Hematopoietic multipotent progenitor cell treated with erythropoietin and hydrocortisone succinate and interleukin-3 and kit ligand, for 15 days (in vitro differentiated cells): ENCODE measurements at places on chromosomes 7 and 10.

DNA sequence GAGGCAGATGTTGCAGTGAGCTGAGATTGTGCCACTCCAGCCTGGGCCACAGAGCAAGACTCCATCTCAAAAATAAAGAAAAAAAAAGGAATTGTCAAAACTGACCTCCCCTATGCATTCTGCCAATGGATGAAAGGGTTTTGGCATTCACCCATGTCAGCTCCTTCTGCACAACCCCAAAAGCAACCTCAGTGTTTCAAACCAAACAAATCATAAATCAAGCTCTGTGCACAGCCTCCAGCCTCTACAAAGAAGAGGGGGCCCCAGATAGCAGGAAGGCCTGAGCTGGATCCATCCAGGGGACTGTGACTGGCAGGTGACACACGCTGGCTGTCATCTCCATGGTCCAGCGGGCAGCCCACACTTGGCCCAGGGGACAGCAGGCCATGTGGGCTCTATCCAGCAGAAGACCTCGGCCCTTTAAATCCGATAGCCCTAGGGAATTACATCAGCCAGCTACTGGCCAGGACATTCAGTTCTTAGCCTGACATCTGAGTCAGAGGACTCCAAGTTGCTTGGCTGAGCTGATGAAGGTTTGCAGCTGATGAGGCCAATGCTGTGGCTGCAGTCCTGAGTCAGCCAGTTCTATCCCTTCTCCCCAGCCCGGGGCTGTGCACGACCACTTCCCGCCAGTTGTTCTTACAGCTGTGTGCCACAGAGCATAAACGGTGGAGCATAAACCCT lies 52.0 kb upstream of the FIGNL1 start:
- DNase-seq = no peak

- no peak for DNase-seq
These were observed 36.6 kb upstream of the SRGN start for GRCh38 chr10:69051303-69051702.

- DNase-seq = no peak
These were observed 42.6 kb upstream of the LRRC4 start for GRCh38 chr7:128073671-128074310.

GRCh38 chr10:90458571-90458970 lies 399.3 kb downstream of the HTR7 start:
- DNase-seq = no peak

GRCh38 chr7:4807598-4808016 lies 32.2 kb downstream of the AP5Z1 start:
- no peak for DNase-seq

GRCh38 chr10:125982260-125982948 lies 86.0 kb downstream of the FANK1 start:
- DNase-seq = peak; percentile 69

- DNase-seq = peak; percentile 53
These were observed 839 bp downstream of the IKZF5 start for GRCh38 chr10:123007558-123008354.

DNA sequence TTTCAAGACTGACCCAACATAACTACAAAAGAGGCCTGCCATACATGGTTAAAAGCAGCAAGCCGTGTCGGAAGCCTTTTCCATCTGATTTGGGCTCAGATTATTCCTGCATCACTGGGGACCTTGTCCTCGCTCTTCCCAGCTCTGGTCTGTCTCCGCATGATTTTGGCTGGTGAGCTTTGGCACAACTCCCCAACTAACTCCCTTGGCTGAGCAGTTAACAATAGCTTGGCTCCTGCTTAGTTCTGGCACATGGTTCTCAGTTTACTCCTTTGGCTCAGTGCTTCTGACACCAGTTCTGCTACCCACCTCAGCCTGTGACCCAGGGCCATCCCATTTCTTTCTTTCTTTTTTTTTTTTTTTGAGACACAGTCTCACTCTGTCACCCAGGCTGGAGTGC lies 17.0 kb downstream of the AGK start:
- no peak for DNase-seq

GRCh38 chr10:110442746-110443145 lies 55.0 kb upstream of the DUSP5 start:
- DNase-seq = no peak

- DNase-seq = no peak
These were observed 50.3 kb downstream of the ASB13 start for GRCh38 chr10:5616046-5616445.

DNA sequence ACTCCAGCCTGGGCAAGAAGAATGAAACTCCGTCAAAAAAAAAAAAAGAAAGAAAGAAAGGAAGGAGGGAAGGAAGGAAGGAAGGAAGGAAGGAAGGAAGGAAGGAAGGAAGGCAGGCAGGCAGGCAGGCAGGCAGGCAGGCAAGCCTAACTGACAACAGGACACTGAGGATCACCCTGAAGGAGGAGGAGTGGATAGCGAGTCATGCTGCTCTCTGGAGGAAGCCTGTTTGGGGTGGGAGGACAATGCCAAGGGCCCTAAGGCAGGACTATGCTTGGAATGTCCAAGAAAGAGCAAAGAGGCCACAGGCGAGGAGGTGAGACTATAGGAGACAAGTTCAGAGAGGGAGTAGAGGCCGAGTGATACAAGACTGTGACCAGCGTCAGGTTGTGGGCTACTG lies 107.0 kb upstream of the PARD3 start:
- no peak for DNase-seq

GRCh38 chr7:90178679-90179278 lies 24.5 kb downstream of the STEAP1 start:
- DNase-seq = no peak

DNA sequence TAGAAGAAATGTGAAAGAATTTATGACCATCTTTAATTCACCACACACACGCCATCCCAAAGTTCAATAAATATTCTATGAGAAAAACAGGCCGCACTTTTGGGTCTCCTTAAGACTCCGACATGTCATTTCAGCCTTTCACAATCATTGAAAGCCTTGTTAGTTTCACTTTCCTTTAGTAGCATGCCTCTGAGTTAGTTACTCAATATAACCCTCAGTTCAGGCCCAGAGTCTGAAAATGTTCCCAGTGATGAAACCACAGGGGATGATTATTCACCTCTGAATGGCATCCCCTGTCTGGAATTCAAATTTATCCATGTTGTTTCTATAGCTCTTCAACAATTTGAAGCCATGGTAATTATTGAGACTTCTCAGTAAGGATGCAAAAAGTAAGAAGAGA lies 278.1 kb upstream of the NRP1 start:
- no peak for DNase-seq

GRCh38 chr7:111730476-111731300 lies 168.4 kb upstream of the IMMP2L start:
- peak; percentile 9 for DNase-seq

- DNase-seq = no peak
These were observed 34.9 kb downstream of the CHST15 start for GRCh38 chr10:124058346-124059003.

GRCh38 chr10:15267496-15267895 lies 99.0 kb upstream of the NMT2 start:
- DNase-seq = no peak

DNA sequence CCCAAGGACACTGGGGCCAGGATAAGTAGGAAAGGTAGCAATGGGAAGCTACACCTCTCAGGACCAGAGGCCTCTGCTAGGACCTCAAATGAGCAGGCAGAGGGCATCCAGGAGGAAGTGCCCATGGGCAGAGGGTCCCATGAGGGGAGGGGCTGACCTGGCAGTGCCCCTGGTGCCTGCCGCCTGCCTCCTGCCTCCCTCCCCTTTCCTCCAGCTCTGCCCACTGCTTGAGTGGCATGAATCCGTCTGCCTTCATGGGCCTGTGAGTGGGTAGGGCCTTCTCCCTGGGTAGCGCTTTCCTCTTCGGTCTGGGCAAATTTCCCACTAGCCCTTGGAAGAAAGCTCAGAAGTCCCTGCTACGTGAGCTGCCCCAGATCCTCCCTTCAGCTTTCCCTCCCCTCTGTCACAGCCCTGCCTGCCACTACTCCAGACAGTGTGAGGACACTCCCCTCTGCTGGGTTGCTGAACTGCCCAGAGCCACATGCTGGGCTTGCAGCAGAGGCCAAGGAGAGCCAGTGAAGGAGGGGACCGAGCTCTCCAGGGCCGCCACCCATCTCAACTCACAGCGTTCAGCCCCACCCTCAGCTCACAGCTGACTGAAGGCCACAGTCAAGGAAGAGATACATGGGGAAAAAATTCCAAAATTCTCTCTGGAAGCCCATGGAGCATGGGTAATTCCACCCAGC lies 141.4 kb downstream of the ARHGAP22 start:
- DNase-seq = no peak

- DNase-seq = peak; percentile 78
These were observed 40.4 kb upstream of the BPGM start for GRCh38 chr7:134605978-134606923.
